ENCODE measurements at places on chromosomes 2 and 18.

- DNase-seq, result no peak
Observed at GRCh38 chr2:62234755-62235655, 39.1 kb downstream of the B3GNT2 start.

GRCh38 chr2:110983133-110983532 lies 137.6 kb upstream of the BCL2L11 start:
- no peak for DNase-seq

GRCh38 chr2:127985026-127985734 lies 42.7 kb downstream of the SAP130 start:
- no peak for DNase-seq

GRCh38 chr2:162833345-162833744 lies 5.2 kb downstream of the KCNH7 start:
- no peak for DNase-seq

- DNase-seq, result no peak
Observed at GRCh38 chr2:127043367-127044164, 63.4 kb downstream of the BIN1 start.
